ENCODE measurements at places on chromosomes 3 and 15.
A peak's percentile ranks its signal among the peaks of the same experiment; 100 is the strongest.

- DNase-seq = no peak
Observed at GRCh38 chr15:83546512-83546888, 99.4 kb downstream of the SH3GL3 start.

DNA sequence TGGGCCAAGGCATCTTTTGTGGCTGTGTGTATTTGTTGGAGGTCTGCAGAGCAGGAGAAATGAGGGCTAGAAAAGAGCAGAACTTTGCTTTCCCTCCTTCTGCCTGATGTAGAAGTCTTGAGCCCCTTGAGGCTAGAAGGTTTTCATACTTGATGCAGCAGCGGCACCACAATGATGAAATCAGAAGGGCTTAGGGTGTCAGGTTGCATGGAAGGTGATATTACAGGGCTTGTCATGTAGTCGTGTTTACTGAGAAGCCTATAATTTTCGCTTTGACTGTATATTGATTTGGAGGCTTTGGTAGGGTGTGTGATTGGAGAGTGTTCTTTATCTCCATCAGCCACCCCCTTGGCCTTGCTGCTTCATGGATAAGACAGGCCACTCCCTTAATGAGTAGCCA, 339.8 kb downstream of the THSD4 start:
- no peak for DNase-seq

DNA sequence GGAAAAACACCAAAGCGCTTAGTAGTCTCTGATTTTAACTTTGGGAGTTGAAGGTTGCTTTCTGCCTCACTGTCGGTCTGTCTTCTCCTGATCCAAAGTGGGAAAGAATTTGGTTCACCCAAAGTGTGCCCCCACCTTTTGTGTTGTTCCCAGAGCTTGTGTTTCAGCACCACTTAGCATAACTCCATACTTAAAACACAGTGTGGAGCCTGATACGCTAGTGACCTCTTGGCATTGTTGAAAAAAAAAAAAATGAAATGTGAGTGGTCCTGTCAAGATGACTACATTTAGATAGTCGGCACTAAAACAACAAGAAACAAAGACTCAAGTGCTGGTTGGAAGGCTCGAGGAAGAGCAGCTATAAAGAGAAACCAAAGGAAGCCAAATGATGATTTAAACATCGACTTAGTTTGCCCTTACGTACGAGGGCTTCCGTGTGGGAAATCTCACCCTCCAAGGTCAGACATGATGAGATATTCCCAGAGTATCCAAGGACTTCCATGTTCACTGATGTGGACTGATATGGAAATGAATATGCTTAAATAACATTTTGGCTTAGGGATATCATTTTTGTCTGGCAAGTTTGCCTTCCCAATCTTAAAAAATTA, 178.8 kb downstream of the MEIS2 start:
- no peak for DNase-seq

- DNase-seq = no peak
Observed at GRCh38 chr15:42461261-42461660, 29.7 kb downstream of the ZNF106 start.

DNA sequence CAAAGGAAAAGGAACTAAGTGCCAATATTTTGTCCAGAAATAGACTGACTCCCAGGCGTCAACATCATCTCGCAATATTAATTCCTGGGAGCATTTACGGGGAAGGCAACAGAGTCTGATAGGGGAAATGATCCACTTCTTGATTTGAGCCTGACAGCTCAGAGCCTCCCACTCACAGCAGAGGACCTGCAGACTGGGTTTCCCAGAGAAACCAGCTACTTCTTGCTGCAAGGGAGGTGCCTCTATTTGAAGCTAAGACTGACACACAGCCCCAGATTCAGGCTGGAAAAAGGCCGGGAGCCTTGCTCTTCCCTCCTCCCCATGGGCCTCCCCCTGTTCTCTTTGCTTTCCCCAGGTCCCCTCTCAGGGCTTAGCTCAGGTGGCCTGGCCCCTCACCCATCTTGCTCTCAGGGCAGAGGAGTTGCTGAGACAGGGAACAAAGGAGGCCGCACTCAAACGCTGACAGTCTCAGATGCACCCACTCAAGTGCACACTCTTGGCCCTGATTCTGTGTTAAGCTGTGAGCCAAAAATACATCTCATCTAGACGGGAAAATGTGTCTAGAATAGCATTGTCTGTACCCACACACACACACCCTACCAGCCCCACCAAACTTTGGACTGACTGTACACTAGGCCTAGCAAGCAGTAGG, 49.8 kb upstream of the DCLK3 start:
- DNase-seq = no peak

DNA sequence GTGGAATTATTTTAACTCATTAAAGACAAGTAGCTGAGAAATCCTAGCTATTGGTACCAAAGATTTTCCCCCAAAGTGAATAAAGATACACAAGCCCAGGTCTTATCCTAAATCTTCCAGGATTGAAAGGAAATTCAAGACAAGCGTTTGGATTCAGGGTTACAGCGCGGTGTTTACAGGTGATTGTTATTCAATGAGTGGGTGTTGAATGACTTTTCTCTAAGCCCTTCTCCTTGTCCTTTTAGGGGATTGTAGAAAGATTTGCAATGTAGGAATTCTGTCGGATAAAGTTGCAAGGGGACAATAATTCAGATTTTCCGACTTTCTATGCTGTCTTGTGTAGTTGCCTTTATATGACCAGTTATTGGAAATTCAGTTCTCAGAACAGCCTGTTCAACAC, 57.2 kb downstream of the USP13 start:
- no peak for DNase-seq

DNA sequence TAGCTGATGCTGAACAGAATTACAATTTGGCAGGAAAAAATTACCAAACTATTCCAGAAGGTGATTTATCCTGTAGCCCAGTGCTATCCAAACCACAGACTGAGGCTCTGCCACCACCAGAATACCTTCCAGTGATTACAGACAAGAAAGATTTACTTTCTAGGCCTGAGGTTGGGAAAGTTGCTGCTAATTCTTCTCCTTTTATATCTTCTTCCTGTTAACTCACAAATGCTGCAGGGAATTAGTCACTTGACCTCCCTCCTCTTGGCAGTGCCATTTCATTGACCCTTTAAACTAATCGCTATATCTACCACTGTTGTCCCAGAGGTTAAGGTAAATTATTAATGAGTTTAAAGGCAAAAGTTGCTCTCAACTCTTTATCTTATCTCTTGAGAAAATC, 118.4 kb downstream of the CTNNB1 start:
- peak; percentile 59 for DNase-seq

GRCh38 chr15:43242616-43243015, 21.8 kb upstream of the EPB42 start:
- no peak for DNase-seq

- no peak for DNase-seq
Observed at GRCh38 chr3:18369551-18370185, 55.5 kb downstream of the SATB1 start.

DNA sequence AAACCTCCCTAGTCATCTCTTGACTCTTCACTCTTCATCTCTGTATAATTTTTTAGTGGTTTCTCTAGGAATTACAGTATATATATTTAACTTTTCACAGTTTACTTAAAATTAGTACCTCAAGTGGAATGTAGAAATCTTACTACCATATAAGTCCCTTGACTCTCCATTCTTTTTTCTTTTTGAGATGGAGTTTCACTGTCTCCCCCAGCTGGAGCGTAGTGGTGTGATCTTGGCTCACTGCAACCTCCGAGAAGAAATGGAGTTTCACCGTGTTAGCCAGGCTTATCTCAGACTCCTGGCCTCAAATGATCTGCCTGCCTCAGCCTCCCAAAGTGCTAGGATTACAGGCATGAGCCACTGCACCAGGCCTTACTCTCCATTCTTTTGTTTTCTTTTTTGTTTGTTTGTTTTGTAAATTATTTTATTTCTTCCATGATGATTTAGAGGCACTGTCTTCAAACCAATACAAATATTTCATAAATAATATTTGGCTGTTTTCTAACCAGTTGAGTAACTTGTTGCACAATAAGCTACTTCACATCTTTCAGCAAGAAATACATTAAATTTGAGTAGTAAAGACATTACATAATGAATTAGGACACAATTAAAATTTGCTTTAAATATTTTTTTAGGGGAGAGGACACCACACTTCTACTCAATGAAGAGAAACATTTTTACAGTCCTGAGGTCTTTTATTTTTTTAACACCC, 144.8 kb downstream of the RBPMS2 start:
- DNase-seq = no peak

DNA sequence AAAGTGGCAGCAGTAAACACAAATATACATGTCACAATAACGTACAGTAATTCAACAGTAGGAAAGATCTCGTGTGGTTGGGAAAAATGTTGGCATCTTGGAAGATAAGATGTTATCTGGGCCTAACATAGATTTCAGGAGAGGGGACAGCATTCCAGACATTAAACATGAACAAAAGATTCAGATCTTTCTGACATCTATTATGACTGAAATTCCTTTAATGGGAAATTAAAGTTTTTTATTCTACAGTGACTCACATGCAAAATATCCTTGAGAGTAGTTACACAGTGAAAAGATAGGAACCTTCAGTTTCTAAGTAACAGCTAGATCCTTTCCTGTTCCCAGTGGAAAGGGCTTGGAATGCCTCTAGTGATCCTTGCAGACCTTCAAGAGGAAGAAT, 9.2 kb downstream of the NDUFB5 start:
- DNase-seq = peak; percentile 56

GRCh38 chr3:107798381-107798780, 275.6 kb downstream of the BBX start:
- no peak for DNase-seq

DNA sequence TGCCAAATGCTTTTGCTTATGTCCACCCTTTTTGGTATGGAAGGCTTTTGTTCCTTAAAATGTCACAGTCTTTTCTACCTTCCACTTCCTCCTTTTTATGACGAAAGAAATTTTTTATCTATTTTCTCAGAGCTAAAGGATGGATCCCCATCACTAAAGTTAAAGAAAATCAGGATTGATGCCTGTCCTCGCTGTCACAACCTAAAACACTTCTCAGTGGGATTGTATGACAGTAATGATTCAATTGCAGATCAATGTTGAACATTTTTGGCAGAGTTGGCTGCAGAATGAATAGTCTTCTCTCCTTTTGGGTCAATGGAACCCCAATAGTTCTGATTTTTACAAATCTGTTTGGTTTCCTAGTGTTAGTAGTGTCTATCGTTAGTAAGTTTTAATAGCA, 549.8 kb upstream of the ROBO2 start:
- no peak for DNase-seq

DNA sequence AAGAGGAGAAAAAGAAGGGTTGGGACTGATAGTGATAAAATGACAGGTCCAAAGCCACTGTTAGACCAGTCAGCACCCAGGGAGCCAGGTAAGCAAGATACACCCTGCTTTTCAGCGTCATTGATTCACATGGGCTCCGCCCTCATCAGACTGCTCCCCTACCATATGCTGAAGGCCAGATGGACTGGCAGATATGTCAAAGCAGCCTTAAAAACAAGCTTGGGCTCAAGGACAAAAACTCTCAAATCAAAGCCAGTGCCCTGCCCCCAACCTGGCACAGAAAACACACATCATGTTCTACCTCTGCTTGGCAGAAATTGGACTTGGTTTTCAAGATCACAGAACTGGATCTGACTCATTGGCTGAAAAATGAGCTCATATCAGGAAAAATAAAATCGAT, 33.4 kb downstream of the SH3BP5 start:
- DNase-seq = no peak

- DNase-seq = no peak
Observed at GRCh38 chr15:98790270-98790669, 141.9 kb downstream of the IGF1R start.

DNA sequence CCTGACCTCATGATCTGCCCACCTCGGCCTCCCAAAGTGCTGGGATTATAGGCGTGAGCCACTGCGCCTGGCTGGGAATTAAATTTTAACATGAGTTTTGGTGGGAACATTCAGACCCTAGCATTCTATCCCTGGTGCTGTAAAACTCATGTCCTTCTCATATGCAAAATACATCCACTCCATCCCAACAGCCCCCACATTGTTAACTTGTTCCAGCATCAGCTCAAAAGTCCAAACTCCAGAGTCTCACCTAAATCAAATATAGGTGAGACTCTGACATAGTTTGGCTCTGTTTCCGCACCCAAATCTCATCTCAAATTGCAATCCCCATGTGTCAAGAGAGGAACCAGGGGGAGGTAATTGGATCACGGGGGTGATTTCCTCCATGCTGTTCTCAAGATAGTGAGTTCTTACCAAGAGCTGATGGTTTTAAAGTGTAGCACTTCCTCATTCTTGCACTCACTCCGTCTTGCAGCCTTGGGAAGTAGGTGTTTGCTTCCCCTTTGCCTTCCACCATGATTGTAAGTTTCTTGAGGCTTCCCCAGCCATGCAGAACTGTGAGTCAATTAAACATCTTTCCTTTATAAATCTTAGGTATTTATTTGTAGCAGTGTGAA, 96.2 kb upstream of the PLCL2 start:
- DNase-seq = no peak

DNA sequence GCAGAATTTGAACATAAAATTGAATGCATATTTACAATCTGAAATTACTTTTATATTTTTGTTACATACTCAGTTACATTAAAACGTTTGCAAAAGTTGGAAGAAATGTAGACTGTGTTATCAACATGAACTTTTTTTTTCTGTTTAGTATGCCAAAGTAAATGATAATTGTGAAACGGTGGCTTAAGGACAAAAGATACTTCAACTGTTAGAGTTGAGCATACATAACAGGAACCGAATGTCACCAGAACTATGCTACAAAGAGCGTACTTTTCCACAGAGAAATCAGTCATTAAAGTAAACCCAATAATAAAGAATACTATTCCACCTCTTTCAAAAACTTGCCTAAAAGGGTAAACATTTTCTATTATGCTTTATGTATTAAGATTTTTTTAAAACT, 14.3 kb upstream of the DHX36 start:
- DNase-seq = no peak

GRCh38 chr15:86139828-86140227, 60.2 kb downstream of the AGBL1 start:
- no peak for DNase-seq

DNA sequence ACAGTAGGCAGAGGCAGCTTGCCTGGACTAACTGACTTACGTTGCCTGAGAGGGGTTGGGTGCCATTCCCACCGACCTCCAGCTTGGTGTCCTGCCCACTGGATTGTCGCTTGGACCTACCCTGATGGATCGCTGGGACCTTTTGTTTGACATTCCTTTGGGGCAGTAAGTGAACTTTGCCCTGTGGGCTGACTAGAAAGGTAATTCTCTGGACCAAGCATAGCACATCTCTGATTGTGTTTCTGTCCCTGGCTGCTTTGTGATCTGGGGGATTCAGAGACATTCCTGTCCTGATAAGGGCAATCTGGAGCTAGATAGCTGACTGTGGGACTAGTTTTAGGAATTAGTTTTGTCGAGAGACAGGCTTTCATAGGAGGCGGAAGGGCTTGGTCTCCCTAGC, 19.5 kb upstream of the IFT57 start:
- no peak for DNase-seq

- DNase-seq = peak; percentile 82
Observed at GRCh38 chr15:89828281-89829145, 13.9 kb upstream of the ANPEP start.
